ENCODE measurements at places on chromosomes 6 and 20. TPM values are rescaled to one million over a fixed set of nuclear protein-coding genes. Genes with fewer than 3 reads are reported as not detected.
A peak's percentile ranks its signal among the peaks of the same experiment; 100 is the strongest.

DNA sequence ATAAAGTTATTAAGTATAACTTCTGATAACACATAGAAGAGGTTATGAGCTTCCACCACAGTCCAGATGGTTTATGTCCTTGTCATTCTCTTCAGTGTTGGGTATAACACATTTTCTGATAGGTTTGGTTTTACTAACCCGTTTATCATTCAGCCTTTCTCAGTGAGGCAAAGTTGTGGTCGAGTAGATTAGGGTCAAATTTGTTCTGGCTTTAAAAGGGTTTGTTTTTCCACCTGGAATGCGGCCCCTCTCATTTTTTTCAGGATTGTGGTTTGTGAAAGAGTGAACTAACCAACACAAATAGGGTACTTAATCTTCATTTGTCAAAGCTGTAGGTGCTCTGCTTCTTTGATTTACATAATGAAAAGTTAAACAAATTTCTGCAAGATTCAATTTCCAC is 204.2 kb upstream of the ASCC3 start:
- H3K27ac ChIP-seq = no peak overlapping the region
- H3K27me3 ChIP-seq = no peaks in the 10 kb centered on the region

DNA sequence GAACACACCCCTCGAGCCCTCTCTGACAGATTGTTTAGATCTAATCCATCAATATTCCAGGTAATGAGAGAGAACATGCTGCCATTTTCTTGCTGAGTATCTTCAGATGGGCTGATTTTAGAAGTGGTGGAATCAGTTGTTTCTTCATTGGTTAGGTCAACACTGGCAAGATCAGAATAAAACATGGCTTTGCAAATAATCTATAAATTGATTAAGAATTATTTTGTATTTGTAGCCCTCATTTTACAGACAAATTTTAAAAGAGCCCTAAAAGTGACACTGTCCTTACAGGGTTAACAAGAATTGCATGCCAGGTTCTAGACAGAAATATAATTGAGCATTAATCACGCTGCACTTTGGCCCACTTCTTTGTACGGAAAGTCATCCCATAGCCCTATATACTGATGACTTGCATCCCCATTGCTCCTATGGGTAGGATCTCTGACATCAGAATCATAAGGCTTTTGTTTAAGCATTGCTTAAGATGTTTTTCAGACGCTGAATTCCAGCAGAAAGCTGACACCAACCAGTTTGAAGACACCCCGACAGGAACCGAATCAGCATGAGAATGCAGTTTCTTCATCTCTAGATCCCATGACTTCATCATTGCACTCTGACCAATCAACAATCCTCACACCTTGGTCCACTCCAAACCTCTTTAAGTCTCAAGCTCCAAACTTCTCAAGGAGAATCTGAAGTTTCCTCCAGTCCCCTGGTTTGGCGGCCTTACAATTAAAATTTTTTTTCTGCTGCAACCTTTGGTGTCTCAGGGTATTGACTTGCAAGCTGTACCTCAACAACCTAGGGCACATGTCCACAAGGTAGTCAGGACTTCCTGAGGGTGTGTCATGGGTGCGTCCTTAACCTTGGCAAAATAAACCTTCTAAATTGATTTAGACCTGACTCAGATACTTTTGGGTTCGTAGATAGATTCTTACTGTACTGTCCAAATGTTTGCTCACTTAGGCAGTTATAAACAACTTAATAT is 7.8 kb downstream of the TDP2 start:
- no peaks in the 10 kb centered on the region for H3K27me3 ChIP-seq
- no peak overlapping the region for H3K27ac ChIP-seq
- no peaks in the 10 kb centered on the region for H3K4me1 ChIP-seq

CLPSL2 gene
- not detected for total RNA-seq

PREP gene
- total RNA-seq = 15.7 TPM

GRCh38 chr20:57587989-57588377 is 27.1 kb downstream of the PCK1 start:
- DNase-seq = no peak
- H3K27ac ChIP-seq = no peak overlapping the region
- peaks cover 2% of the 10 kb centered on the region for H3K4me1 ChIP-seq
- no peaks in the 10 kb centered on the region for H3K27me3 ChIP-seq

PTCHD4 gene
- 4.0 TPM for total RNA-seq

SPATS1 gene
- total RNA-seq = not detected

- no peak overlapping the region for H3K27ac ChIP-seq
- no peak overlapping the region for H3K4me3 ChIP-seq
- DNase-seq = no peak
Observed at GRCh38 chr6:35566794-35567193, 54.1 kb upstream of the TULP1 start.

GRCh38 chr6:170022291-170022722 is 268.6 kb downstream of the DLL1 start:
- DNase-seq = no peak
- H3K27me3 ChIP-seq = peaks cover 3% of the 10 kb centered on the region
- H3K4me1 ChIP-seq = peaks cover 14% of the 10 kb centered on the region
- no peak overlapping the region for H3K4me3 ChIP-seq

DNA sequence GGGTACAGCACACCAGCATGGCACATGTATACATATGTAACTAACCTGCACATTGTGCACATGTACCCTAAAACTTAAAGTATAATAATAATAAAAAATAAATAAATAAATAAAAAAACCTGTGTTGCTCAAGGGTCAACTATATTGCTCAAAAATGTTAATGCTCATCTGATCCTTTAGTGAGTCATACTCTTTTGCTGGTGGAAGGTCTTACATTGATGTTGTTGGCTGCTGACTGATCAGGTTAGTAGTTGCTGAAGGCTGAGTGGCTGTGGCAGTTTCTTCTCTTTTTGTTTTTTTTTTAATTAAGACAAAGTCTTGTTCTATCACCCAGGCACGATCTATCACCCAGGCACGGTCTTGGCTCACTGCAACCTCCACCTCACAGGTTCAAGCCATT is 29.6 kb upstream of the SMIM26 start:
- DNase-seq = no peak
- H3K4me3 ChIP-seq = no peak overlapping the region
- no peaks in the 10 kb centered on the region for H3K4me1 ChIP-seq
- H3K27me3 ChIP-seq = no peaks in the 10 kb centered on the region

GRCh38 chr20:58485393-58485792 is 29.8 kb downstream of the APCDD1L start:
- H3K4me3 ChIP-seq = no peak overlapping the region
- H3K27me3 ChIP-seq = no peaks in the 10 kb centered on the region
- no peaks in the 10 kb centered on the region for H3K36me3 ChIP-seq
- DNase-seq = no peak

TRMT6 gene
- total RNA-seq = 9.0 TPM

- no peak overlapping the region for H3K27ac ChIP-seq
- no peak overlapping the region for H3K4me3 ChIP-seq
- no peaks in the 10 kb centered on the region for H3K36me3 ChIP-seq
- H3K4me1 ChIP-seq = no peaks in the 10 kb centered on the region
Observed at GRCh38 chr6:99132026-99132635, 184.4 kb upstream of the FBXL4 start.

DNA sequence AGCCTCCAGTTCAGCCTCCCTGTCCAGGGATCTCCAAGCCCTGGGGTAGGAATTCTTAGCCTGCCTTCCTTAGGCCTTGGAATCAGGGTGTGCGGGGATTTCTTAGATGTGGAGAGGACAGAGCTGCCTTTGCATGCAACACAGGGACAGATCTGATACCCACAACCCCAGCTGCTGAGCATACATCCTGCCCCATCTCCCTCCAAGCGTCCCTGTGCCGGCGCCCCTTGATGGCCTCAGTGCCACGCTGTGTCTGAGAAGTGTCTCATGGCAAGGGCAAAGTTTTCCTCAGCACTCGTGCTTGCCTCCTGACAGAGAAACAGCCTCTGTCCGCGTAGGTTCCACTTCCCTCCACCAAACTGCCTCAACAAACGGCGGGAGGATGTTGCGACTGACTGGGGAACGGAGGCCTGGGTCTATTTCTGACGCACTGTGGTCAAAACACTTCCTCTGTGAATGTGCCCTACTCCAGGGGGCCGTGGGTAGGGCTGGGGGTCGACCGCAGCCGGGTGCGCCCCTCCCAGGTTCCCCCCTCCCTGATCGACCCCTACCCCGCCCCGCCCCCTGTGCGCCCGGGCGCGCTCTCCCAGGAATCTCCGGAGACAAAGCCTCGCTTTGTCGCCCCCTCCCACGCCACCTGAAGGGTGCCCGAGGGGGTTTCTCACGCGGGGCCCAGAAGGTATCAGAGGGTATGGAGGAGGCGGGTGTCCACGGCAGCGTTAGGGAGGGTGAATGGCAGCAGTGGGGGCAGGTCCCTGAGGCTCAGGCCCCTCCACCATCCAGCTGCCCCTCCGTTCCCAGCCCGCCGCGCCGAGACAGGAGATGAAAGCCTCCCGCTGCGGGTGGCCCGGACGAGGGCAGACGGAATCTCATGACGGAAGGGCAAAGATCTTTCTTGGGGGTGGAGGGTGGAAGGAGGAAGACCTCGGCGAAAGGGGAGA is 806 bp downstream of the MICAL1 start:
- H3K27me3 ChIP-seq = no peaks in the 10 kb centered on the region
- no peaks in the 10 kb centered on the region for H3K36me3 ChIP-seq
- H3K4me1 ChIP-seq = peaks cover 39% of the 10 kb centered on the region

DNA sequence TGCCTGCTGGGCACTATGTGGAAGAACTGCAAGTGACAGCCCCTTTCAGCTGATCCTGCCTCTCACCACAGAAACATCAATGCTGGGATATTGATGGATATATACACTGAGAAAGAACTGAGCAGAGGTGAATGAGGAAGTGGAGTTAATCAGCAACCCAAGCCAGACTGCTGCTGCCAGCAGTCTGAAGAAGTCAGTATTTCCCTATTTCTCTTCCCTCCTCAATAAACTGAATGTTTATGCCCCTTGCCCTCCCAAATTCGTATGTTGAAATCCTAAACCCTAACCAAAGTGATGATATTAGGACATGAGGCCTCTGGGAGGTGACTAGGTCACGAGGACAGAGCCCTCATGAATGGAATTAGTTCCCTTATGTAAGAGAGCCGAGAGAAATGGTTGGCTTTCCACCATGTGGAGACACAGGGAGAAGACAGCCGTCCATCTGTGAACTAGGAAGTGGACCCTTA is 76.3 kb downstream of the CDK19 start:
- DNase-seq = no peak
- no peaks in the 10 kb centered on the region for H3K4me1 ChIP-seq

- no peak overlapping the region for H3K4me3 ChIP-seq
- DNase-seq = no peak
- no peaks in the 10 kb centered on the region for H3K4me1 ChIP-seq
Observed at GRCh38 chr6:158933079-158933595, 66.9 kb downstream of the RSPH3 start.

DNA sequence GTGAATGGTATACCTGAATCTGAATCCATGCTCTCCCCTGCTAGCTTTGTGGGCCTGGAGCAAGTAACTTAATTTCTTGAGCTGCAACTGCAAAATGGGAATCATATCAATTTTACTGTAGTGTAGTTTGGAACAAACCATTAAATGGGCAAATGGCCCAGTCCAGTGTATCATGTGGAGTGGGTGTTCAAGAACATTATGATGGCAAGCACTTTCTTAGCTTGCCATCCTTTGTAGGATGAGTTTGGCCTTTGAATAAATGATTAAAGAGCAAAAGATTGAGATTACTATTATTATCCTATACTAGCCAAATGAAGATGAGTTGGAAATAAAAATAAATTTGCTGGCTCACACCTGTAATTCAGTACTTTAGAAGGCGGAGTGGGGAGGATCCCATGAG is 120.4 kb downstream of the SESN1 start:
- DNase-seq = no peak
- H3K27me3 ChIP-seq = no peaks in the 10 kb centered on the region
- H3K27ac ChIP-seq = no peak overlapping the region
- no peaks in the 10 kb centered on the region for H3K36me3 ChIP-seq
- no peak overlapping the region for H3K4me3 ChIP-seq

OXT gene
- not detected for total RNA-seq

KHDRBS2 gene
- total RNA-seq = 14.5 TPM

- no peaks in the 10 kb centered on the region for H3K27me3 ChIP-seq
- no peak for DNase-seq
- no peak overlapping the region for H3K27ac ChIP-seq
- peaks cover 9% of the 10 kb centered on the region for H3K4me1 ChIP-seq
- H3K4me3 ChIP-seq = no peak overlapping the region
- H3K36me3 ChIP-seq = no peaks in the 10 kb centered on the region
Observed at GRCh38 chr6:157607317-157608109, 215.5 kb upstream of the SNX9 start.

GRCh38 chr20:32731882-32732266 is 11.4 kb downstream of the COMMD7 start:
- H3K4me3 ChIP-seq = no peak overlapping the region
- H3K27ac ChIP-seq = peak overlapping the region; percentile 73
- H3K36me3 ChIP-seq = no peaks in the 10 kb centered on the region
- peak; percentile 91 for DNase-seq
- no peaks in the 10 kb centered on the region for H3K27me3 ChIP-seq

SH3BGRL2 gene
- total RNA-seq = 170 TPM

GRCh38 chr20:35523298-35523888 is 6.1 kb downstream of the C20orf173 start:
- no peak overlapping the region for H3K4me3 ChIP-seq
- no peak overlapping the region for H3K27ac ChIP-seq
- peak; percentile 8 for DNase-seq
- H3K4me1 ChIP-seq = no peaks in the 10 kb centered on the region

DNA sequence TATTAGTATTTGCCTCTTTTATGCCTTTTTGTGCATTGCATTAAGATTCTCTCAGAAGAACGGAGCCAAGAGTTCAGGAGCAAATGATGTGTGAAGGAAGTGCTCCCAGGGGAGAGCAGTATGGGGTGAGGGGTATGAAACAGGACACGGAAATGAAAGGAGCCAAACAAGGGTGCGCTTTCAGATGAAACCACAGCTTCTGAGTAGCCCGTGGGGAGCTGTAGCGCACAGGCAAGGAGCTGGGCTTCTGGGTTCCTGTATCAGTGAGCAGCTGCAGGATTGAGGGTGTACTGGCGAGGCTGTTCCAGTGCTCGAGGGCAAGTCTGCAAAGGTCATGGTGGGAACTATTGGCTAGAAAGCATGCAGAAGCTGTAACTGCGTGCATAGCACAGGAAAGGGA is 25.4 kb downstream of the ANKEF1 start:
- H3K4me1 ChIP-seq = no peaks in the 10 kb centered on the region
- no peaks in the 10 kb centered on the region for H3K36me3 ChIP-seq
- no peak overlapping the region for H3K4me3 ChIP-seq
- H3K27ac ChIP-seq = no peak overlapping the region
- H3K27me3 ChIP-seq = no peaks in the 10 kb centered on the region

AKAP12 gene
- total RNA-seq = 102 TPM

GRCh38 chr6:92577077-92577719 is 842.2 kb downstream of the EPHA7 start:
- H3K4me1 ChIP-seq = no peaks in the 10 kb centered on the region
- H3K27ac ChIP-seq = no peak overlapping the region

TSBP1 gene
- total RNA-seq = not detected

GRCh38 chr6:30821862-30822784 is 62.2 kb upstream of the DDR1 start:
- H3K4me1 ChIP-seq = peaks cover 53% of the 10 kb centered on the region
- no peaks in the 10 kb centered on the region for H3K36me3 ChIP-seq
- DNase-seq = no peak
- no peaks in the 10 kb centered on the region for H3K27me3 ChIP-seq
- peak overlapping the region; percentile 62 for H3K27ac ChIP-seq

GRCh38 chr6:97778290-97779038 is 495.4 kb upstream of the MMS22L start:
- no peak overlapping the region for H3K4me3 ChIP-seq
- H3K36me3 ChIP-seq = no peaks in the 10 kb centered on the region
- DNase-seq = no peak
- no peaks in the 10 kb centered on the region for H3K27me3 ChIP-seq
- no peak overlapping the region for H3K27ac ChIP-seq

GRCh38 chr20:17014217-17014616 is 212.6 kb upstream of the PCSK2 start:
- no peak for DNase-seq
- H3K27ac ChIP-seq = no peak overlapping the region
- H3K27me3 ChIP-seq = no peaks in the 10 kb centered on the region
